Thyroid gland (tissue), 4 donors: ENCODE measurements at places on chromosomes 1 and 21. TPM values are rescaled to one million over a fixed set of nuclear protein-coding genes. Genes with fewer than 3 reads are reported as not detected.

GRCh38 chr1:91731815-91732214 lies 154.1 kb downstream of the TGFBR3 start:
- peak; percentile 69 for DNase-seq
- peaks cover 56% of the 10 kb centered on the region for H3K4me1 ChIP-seq
- no peak overlapping the region for H3K4me3 ChIP-seq
- no peaks in the 10 kb centered on the region for H3K36me3 ChIP-seq

GRCh38 chr1:69148731-69149130 lies 419.0 kb upstream of the LRRC7 start:
- no peak overlapping the region for H3K4me3 ChIP-seq
- H3K27me3 ChIP-seq = no peaks in the 10 kb centered on the region
- H3K36me3 ChIP-seq = no peaks in the 10 kb centered on the region
- DNase-seq = no peak
- no peaks in the 10 kb centered on the region for H3K4me1 ChIP-seq

DNA sequence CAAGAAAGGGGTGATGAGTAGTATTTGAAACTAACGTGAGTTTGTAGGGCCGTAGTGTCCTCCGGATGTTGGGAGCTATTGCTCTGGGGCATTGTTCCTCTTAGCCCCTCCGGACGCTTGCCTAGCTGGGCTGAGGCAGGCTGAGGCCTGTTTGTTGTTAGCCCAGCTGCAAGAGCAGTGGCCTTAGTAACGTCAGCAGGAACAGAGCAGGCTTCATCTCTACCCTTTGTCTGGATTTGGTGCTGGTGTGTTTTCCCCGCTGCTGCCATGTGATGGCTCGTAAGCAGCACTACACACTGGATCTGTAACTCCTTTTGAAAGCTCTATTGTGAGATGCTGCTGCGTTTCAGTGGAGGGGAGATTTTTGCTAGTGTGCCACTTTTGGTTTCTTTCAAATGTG lies 57.6 kb downstream of the DNM3 start:
- H3K36me3 ChIP-seq = no peaks in the 10 kb centered on the region
- H3K4me3 ChIP-seq = no peak overlapping the region
- no peaks in the 10 kb centered on the region for H3K27me3 ChIP-seq

DNA sequence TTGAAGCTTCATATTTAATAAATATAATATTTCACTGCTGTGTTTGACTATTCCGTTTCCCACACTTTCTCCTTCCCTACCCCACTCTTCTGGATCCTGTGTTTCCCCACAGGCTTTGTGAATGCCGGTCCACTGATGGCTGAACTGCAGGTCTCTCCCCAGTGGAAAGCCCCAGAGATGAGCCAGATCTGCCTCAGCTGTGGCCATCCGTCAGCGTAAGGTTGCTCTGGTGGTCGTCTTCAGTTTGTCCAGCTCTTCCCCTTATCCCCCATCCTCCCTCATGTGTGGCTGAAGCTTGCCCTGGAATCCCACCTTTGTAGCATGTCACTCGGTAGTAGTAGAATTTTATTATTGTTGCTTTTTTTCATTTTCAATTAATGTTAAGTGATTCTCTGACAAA lies 11.4 kb downstream of the SMAP2 start:
- no peaks in the 10 kb centered on the region for H3K36me3 ChIP-seq
- H3K4me3 ChIP-seq = no peak overlapping the region
- no peak for DNase-seq

GRCh38 chr1:50699795-50700194 lies 260.3 kb downstream of the FAF1 start:
- no peaks in the 10 kb centered on the region for H3K27me3 ChIP-seq
- H3K27ac ChIP-seq = no peak overlapping the region
- peaks cover 14% of the 10 kb centered on the region for H3K4me1 ChIP-seq
- no peak overlapping the region for H3K4me3 ChIP-seq
- H3K36me3 ChIP-seq = no peaks in the 10 kb centered on the region

DNA sequence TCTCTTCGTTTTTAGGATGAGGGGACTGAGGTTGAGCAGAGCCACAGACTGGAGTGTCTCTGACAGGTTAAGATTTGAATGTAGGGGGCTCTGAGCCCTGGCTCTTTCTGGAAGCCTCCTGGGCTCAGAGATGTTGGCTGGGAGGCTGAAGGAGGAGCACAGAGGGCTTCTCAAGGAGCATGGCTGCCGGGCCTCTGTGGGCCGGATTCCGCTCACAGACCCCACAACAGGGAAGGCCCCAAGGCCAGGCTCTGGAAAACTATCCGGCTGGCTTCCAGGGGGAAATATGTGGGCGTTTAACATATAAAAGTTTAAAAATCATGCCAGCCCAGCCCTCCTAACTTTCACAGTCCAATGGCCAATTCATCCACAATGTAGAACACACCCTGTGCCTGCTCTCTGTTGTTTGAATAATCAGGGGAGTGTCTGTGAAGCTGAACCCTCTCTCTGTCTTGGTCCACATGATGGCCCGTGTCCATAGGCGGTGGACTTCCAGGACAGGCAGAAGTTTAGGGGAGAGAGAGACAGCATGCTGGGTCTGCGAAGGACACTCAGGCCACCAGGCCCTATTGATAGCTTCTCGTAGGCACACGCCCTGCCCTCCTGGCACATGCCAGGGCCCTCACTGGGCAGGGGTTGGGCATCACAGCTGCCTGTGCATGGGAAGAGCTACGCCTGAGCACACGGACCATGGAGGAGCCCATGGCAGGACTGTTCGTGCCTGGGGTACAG lies 10.8 kb downstream of the OBSCN start:
- peaks cover 6% of the 10 kb centered on the region for H3K4me1 ChIP-seq
- H3K4me3 ChIP-seq = no peak overlapping the region
- H3K27me3 ChIP-seq = no peaks in the 10 kb centered on the region
- DNase-seq = no peak
- H3K27ac ChIP-seq = no peak overlapping the region

CELA2A gene
- not detected for total RNA-seq

LYPD8 gene
- total RNA-seq = not detected

PAX7 gene
- total RNA-seq = not detected

NMNAT2 gene
- 9.9 TPM for total RNA-seq

- H3K4me3 ChIP-seq = no peak overlapping the region
- no peak overlapping the region for H3K27ac ChIP-seq
- H3K4me1 ChIP-seq = no peaks in the 10 kb centered on the region
- no peaks in the 10 kb centered on the region for H3K27me3 ChIP-seq
- no peak for DNase-seq
Measured at GRCh38 chr1:18748435-18748834, 111.0 kb downstream of the TAS1R2 start.

GRCh38 chr1:85047144-85047471 lies 1.2 kb downstream of the MCOLN3 start:
- H3K27ac ChIP-seq = no peak overlapping the region
- no peak for DNase-seq
- no peaks in the 10 kb centered on the region for H3K36me3 ChIP-seq
- peaks cover 11% of the 10 kb centered on the region for H3K4me1 ChIP-seq
- no peaks in the 10 kb centered on the region for H3K27me3 ChIP-seq

FCN3 gene
- total RNA-seq = 33.4 TPM

DNA sequence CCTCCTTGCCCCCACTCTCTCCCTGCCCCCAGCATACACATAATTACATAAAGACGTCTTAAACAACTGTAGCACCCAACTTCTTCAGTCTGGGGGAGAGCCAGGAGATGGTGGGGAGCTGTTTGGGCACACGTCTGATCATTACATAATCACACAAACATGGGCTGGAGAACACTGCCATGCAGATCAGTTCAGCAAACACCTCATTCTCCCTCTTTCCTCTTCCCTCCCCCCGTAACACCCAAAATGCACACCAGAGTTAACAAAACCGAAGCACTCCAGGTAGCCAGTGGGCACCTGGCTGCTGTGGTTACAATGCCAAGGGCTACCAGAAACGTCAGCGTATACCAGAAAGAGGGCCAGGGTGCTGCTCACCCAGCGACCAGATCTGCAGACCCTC lies 1.6 kb downstream of the HIVEP3 start:
- H3K27ac ChIP-seq = no peak overlapping the region
- H3K4me3 ChIP-seq = no peak overlapping the region
- no peak for DNase-seq
- H3K36me3 ChIP-seq = no peaks in the 10 kb centered on the region
- H3K4me1 ChIP-seq = peaks cover 44% of the 10 kb centered on the region

GRCh38 chr1:162030759-162031280 lies 7.2 kb upstream of the OLFML2B start:
- no peak overlapping the region for H3K4me3 ChIP-seq
- no peaks in the 10 kb centered on the region for H3K27me3 ChIP-seq
- H3K36me3 ChIP-seq = no peaks in the 10 kb centered on the region
- DNase-seq = no peak

DNA sequence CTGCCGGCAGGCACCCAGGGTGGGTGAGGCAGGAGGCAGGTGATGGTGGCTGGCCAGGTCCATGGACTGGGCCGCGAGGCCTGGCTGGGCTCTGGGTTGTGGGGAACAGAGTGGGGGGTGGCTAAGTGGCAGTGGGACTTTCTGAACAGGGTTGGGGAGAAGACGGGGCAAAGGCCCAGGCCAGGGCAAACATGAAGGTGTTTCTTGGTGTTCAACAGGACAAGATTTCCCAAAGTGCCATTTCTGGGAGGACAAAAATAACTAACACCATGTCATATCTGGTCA lies 26.8 kb downstream of the STUM start:
- no peak overlapping the region for H3K27ac ChIP-seq
- no peaks in the 10 kb centered on the region for H3K4me1 ChIP-seq
- DNase-seq = no peak

DNA sequence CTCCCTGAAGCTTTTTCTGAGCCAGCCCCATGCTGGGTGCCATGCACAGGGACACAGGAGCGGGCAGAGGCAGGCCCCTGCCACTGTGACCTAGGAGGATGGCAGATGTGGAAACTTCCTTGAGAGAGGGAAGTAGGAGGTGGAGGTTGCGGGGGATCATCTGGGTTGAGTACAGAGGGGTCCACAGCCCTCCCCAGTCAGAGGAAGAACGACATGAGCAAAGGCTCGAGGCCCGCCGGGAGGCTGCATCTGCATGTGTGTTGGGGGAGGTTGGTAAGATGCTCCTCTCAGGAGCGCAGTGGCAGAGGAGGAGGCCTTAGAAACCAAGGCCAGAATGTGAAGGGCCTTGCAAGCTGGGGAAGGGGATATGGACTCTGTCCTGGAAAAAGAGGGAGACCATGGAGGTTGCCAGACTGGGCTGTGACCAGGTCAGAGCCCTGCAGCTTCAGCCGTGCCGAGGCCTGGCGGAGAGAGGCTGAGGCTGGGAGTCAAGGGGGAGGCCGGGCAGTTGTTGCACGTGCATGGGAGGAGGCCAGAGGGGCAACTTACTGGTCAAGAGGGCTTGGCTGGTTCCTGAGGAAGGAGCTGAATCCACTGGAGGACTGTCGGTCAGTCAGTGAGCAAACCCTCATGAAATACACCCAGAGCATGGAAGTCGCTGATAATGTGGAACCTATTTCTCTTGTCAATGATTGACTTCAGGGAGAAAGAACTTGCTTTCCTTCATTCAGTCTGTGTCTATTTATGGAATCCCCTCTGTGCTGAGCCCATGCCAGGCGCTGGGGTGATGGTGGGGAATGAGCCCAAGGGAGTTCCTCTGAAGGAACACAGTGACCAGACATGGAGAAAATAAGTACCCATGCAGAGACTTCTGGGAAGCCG lies 31.7 kb downstream of the A3GALT2 start:
- H3K27ac ChIP-seq = no peak overlapping the region
- H3K4me1 ChIP-seq = no peaks in the 10 kb centered on the region
- H3K36me3 ChIP-seq = no peaks in the 10 kb centered on the region
- no peak for DNase-seq

DNA sequence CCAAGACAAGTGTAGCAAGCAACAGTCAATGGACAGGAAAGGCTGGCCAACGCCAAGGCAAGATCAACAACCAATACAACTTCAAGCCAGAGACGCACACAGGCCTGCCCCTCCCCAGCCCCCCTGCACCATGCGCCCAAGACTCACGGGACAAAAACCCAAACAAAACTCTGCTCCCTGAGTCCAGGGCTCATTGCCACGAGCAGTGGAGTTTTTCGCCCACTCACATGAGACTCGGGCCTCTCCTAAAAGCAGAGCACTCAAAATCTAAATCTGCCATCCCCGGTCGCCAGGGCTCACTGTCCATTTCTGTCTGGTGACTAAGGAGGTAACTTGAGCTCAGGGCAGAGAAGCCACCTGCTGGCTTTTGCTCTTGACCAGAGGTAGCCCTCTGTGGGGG lies 174.8 kb downstream of the CLIC6 start:
- no peak overlapping the region for H3K4me3 ChIP-seq
- H3K4me1 ChIP-seq = peaks cover 51% of the 10 kb centered on the region
- peak; percentile 57 for DNase-seq
- H3K27ac ChIP-seq = peak overlapping the region; percentile 72

MAPKAPK2 gene
- 48.5 TPM for total RNA-seq

- H3K27me3 ChIP-seq = no peaks in the 10 kb centered on the region
- H3K27ac ChIP-seq = no peak overlapping the region
- DNase-seq = no peak
- no peaks in the 10 kb centered on the region for H3K4me1 ChIP-seq
Measured at GRCh38 chr1:5858844-5859407, 133.3 kb downstream of the NPHP4 start.

- H3K27me3 ChIP-seq = no peaks in the 10 kb centered on the region
- no peaks in the 10 kb centered on the region for H3K36me3 ChIP-seq
- no peak overlapping the region for H3K4me3 ChIP-seq
- H3K27ac ChIP-seq = no peak overlapping the region
- H3K4me1 ChIP-seq = peaks cover 24% of the 10 kb centered on the region
Measured at GRCh38 chr21:42650441-42651421, 2.7 kb upstream of the PDE9A start.

GJB3 gene
- 0.54 TPM for total RNA-seq

KLHDC8A gene
- 1.1 TPM for total RNA-seq

DNA sequence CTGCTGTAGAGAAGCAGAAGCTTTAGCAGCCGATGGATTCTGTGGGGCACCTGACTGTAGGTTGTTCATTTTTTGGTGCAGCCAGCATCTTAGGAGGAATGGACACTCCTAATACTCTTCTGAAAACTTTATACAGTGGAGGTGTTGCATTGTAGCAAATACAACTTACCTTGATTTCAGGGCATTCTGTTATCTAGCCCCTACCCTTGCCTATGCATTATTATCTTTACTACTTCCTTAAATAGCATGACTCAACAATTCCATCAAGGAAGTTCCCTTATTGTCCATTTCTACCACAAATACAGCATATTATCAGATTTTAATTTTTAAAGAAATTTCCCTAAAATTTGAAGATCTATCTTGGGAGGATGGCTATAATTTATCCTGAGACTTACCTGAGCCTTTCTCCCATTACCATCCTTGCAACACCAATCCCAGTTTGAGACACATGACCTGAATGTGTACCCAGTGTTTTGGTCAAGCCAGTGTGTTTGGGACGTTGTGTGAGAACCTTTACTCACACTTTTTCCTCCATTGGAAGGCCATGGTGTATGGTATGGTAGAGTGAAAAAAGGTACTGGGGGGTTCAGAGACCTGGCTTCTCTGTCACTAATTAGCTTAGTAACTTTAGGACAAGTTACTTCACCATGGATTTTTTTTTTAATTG lies 9.2 kb downstream of the POU2F1 start:
- H3K27ac ChIP-seq = no peak overlapping the region
- no peak for DNase-seq
- peaks cover 17% of the 10 kb centered on the region for H3K4me1 ChIP-seq
- H3K36me3 ChIP-seq = no peaks in the 10 kb centered on the region
- no peak overlapping the region for H3K4me3 ChIP-seq
- no peaks in the 10 kb centered on the region for H3K27me3 ChIP-seq

- H3K4me1 ChIP-seq = no peaks in the 10 kb centered on the region
- peak; percentile 6 for DNase-seq
- no peaks in the 10 kb centered on the region for H3K36me3 ChIP-seq
- H3K4me3 ChIP-seq = no peak overlapping the region
Measured at GRCh38 chr1:207619871-207620542, 24.9 kb upstream of the CR1L start.

GRCh38 chr1:40690771-40691537 lies 550 bp upstream of the NFYC start:
- no peaks in the 10 kb centered on the region for H3K27me3 ChIP-seq
- no peaks in the 10 kb centered on the region for H3K36me3 ChIP-seq
- peak overlapping the region; percentile 99 for H3K27ac ChIP-seq
- H3K4me3 ChIP-seq = peak overlapping the region; percentile 98
